ENCODE measurements at places on chromosomes 5 and 9.
A peak's percentile ranks its signal among the peaks of the same experiment; 100 is the strongest.

DNA sequence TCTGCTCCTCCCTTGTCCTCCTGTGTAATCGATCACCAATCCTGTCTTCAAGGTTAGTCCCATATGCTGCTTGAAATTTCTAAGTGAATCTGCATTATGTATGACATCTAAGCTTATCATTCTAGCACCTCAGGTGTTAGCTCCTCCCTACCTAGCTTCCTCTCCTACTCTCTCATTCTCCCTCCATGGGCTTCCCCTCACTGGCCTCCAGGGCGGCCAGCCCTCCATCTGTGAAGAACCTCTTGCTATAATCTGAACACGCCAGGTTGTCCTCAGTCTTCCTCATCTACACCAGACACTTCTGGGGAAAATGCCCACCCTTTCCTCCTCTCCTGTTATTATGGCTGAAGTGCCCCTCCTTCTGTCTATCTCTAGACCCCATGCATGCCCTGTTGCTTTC lies 599.3 kb upstream of the KLF4 start:
- DNase-seq = no peak

DNA sequence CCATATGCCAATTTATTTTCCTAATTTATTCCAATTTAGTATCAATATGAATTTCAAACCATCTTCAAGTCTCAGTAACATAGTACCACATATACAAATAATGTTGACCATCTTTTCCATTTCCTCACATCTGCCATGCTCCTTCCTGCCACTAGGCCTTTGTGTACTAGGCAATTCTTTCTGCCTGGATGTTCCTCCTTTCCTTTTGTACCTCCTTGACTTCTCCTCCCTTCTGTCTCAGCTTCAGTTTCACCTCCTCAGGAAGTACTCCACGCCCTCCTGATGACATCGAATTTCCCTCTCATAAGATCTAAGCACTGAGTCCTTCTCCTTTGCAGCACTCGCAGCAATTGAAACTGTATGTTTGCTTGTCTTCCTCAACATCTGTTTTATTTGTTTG lies 53.9 kb downstream of the MEF2C start:
- no peak for DNase-seq

GRCh38 chr5:37247036-37247435 lies 2.1 kb downstream of the CPLANE1 start:
- no peak for DNase-seq

- DNase-seq = no peak
These were observed 37.0 kb downstream of the ADAMTS12 start for GRCh38 chr5:33854733-33855151.

DNA sequence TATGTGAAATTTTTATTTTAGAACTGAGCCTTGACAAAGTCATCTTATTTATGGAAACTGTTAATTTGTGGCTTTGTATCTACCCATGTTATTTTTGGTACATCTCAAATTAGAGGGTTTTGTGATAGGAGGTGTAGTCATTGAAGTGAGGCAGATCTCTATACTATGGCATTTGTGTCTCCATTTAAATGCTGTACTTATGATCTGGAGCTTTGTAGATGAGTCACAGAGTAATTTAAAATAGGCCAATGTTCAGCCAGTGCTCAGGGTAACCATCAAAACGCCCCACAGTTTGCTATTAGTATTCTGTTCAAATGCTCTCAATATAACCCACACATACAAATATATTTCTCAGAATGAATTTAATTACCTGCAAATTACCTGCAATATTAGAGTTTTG lies 351.5 kb upstream of the KLF9 start:
- no peak for DNase-seq

- no peak for DNase-seq
These were observed 9.3 kb upstream of the MEGF9 start for GRCh38 chr9:120723565-120723964.

- no peak for DNase-seq
These were observed 1255.2 kb downstream of the EFNA5 start for GRCh38 chr5:106415541-106415940.

DNA sequence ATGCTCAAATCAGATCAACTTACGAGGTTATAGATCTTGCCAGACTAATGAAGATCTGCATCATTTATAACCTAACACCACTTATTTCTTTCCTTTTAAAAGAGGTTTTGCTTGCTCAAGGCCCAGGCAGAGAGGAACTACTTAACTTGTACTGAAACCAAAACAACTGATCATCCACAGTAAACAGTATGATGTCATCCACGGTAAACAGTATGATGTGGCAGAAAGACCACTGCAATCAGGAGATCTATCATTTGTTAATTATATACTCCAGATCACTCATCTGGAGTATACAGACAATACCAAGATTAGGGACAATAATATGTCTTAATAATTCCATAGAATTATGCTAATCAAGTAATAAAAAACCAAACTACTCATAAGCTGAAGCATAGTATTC lies 116.8 kb downstream of the ADAMTS6 start:
- no peak for DNase-seq

DNA sequence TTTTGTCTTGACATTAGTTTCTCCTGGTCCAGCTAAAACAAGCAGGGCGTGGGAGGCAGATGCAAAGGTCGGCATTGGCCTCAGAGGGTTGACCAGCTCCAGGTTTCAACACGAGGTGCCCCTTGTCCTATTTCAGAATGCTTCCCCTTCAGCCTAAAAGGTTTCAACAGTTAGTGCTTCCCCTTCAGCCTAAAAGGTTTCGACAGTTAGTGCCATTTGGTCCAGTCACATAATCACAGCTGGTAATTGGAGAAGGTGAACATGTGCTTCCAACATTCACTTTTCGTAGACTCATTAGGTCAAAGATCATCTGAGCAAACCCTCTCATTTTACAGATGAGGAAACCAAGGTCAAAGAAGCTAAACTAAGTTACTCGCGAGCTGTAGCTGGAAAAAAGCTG lies 270.3 kb upstream of the MAP3K1 start:
- DNase-seq = no peak

- peak; percentile 72 for DNase-seq
These were observed 138.3 kb downstream of the RFK start for GRCh38 chr9:76255781-76256455.

DNA sequence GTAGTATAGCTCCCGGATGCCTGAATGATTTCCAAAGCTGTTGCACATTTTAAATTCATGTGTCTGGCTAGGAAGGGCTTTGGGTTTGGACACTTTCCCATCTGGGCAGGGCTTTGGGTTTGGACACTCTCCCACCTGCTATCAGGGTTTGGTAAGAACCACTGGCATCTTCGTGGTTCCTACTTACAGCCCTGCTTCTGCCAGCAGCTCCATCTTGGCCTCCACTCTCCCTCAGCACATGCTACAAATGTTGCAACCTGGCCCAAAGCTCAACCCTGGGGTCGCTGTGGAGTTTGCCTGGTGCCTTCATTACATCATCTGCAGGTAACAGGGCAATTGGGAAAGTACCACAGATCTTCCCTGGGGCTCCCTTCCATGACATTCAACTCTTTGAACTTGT lies 3.5 kb downstream of the TMCO6 start:
- no peak for DNase-seq

DNA sequence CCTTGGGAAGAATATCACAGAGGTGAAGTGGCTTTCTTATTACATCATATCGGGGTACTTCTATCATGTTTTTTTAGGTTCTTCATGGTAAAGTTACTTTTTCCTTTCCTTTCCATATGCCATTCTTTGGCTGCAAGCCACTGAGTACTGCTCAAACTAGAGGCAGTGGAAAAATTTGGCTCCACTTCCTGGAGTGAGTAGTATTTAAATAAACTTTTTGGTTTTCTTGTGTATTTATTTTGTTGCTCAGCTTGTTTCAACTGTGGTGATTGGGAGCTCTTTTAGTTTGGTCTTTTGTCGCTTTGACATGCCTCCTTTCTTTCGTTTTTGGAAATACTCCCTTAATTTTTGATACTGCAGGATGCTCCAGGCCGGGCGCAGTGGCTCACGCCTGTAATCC lies 69.8 kb downstream of the WDR70 start:
- no peak for DNase-seq

- DNase-seq = no peak
These were observed 14.7 kb upstream of the SLC9A3 start for GRCh38 chr5:538801-539468.

DNA sequence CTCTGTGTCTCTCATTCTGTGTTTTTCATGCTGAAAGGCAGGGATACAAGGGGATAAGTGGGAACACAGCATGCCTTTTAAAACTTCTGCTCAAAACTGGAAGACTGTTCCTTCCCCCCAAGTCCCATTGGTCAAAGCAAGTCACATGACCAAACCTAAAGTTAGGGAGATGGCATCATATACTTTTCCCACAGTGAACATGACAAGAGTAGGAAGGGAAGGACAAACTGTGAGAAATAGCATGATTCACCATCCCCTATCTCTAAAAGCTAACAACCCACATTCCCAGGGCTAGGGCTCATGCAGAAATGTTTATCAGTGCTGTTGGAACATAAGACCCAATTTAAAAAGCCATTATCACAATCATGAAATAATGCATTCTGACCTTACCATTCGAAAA lies 24.2 kb upstream of the SHISAL2B start:
- no peak for DNase-seq

DNA sequence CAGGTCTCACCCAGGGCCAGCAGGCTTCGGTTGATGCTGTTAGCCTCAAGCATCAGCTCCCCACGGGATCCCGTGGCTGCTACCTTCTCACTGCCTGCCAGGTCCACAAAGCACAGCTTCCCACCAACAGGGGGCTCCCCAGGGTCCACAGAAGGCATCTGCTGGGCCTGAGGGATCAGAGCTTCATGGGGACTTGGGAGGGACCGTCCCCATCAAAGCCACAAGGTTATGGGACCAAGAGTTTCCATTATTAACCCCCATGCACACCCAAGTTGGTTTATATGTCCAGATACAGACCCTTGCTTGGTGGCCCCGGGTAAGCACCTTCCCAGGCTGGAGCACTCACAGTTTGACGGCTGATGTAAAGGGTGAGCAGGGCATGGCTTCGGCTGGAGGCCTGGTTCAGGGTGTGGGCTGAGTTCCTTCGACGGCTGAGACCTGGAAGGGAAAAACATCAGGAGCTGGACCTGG lies 3.0 kb downstream of the KIF12 start:
- peak; percentile 14 for DNase-seq

- DNase-seq = no peak
These were observed 15.1 kb downstream of the CFAP77 start for GRCh38 chr9:132424857-132425674.

DNA sequence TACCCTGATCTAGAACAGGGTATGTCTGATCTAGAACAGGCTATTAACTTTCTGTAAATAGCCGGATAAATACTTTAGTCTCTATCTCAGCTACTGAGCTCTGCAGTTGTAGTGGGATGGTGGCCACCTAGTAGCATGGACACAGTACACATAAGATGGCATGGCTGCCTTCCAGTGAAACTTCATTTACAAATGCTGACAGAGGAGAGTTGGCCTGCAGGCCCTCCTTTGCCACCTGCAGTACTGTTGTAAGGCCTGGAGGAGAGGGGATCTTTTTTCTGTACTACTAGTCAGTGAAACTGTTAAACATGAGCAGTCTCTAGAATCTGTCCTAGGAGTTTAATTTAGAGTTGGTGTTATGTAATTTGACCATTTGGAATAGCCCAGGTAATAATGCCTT lies 86.0 kb downstream of the TRIO start:
- DNase-seq = no peak

GRCh38 chr9:133978899-133979272 lies 13.2 kb downstream of the VAV2 start:
- DNase-seq = no peak

- no peak for DNase-seq
These were observed 67.0 kb downstream of the FEM1C start for GRCh38 chr5:115477581-115477980.

DNA sequence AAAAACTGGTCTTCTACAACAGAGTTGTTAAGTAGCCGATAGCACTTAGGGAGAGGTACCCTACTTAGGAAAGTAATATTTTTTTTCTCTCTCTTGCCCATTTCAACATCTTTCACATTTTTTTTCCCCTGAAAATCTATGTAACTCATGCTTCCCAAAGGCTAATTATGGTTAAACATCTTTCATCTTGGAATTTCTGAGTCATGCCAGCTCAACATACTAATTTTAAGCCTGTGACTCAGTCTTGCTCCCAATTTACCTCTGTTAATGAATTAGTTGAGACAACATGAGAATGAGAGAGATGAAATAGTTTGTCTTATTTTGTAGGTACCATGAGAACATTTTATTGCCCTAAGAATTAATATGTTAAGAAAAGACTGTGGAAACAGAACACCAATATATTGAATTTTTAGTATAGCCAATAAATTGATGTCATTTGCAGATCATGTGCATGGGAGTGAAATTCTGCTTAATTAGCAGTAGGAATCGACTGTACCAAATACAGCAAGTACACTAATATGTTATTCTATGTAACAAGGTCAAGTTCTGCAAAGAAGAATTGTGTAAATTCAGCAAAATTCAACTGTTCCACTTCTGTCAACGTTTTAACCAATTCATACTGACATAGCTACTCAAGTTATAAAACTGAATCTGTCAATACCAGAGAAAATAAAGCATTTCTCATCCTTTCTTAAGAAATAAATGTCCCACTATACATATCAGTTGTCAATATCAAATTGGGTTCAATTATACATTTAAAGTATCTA lies 550.0 kb downstream of the PTPRD start:
- no peak for DNase-seq

- DNase-seq = no peak
These were observed 114.1 kb downstream of the MLLT3 start for GRCh38 chr9:20508242-20508641.

GRCh38 chr5:125214080-125214479 lies 467.6 kb upstream of the ZNF608 start:
- no peak for DNase-seq

DNA sequence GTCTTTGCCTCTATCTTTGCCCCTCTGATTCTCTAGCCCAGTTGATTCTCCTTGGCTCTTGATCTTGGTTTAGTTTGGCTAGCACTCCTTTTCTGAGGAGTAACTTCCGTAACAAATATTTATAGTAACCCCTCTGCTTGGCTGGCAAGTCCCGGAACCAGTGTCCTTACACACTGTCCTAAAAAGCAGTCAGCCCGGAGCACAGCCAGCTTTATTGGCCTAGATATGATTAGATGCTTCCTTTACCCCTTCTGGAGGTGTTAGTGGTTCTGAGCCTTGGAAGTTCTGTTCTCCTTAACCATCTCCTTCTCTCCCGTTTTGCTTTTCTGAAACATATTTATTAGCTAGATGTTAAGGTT lies 17.0 kb upstream of the MSMP start:
- no peak for DNase-seq

GRCh38 chr5:144815131-144815530 lies 644.5 kb downstream of the KCTD16 start:
- DNase-seq = no peak

DNA sequence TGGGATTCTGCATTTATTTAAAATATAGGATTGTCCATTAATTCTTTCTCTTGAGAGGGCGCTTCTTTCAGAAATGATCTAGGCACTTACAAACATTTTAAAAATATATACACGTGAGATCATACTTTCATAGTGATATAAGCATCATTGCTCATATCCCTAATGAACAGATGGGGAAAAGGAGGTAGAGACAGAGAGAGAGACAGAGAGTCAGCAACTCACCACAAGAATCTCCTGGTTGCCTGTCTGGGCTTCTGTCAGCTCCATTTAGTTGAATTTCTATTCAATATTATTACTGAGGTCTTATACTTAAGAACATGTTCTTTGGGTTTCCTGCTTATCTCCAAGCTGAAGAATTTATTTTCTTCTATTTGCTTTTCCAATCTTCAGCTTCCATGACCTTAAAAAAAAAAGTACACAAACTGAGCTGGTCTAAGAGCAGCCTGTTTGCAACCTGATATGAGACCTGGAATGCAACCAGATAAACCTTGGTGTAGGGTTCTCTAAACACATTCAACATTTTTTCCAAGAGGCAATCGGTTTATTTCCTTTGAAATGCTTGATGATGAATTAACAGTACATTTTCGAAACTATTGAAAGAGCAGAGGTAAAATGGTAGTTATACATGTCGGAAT lies 51.6 kb upstream of the LIFR start:
- no peak for DNase-seq

- no peak for DNase-seq
These were observed 485.4 kb downstream of the ZNF608 start for GRCh38 chr5:124260921-124261515.

Data from uterus (tissue), 4 donors.